Dorsolateral prefrontal cortex (tissue), 122 donors: ENCODE measurements at places on chromosomes 4 and X. TPM values are rescaled to one million over a fixed set of nuclear protein-coding genes. Genes with fewer than 3 reads are reported as not detected.

Gene HMGB3
- 20.3 TPM for total RNA-seq

Gene GSX2
- 0.46 TPM for total RNA-seq

Gene F8A1
- total RNA-seq: 31.9 TPM

Gene TLR2
- total RNA-seq: 15.6 TPM

Gene GRK4
- 28.9 TPM for total RNA-seq
